ENCODE measurements at places on chromosomes 11 and 22.

DNA sequence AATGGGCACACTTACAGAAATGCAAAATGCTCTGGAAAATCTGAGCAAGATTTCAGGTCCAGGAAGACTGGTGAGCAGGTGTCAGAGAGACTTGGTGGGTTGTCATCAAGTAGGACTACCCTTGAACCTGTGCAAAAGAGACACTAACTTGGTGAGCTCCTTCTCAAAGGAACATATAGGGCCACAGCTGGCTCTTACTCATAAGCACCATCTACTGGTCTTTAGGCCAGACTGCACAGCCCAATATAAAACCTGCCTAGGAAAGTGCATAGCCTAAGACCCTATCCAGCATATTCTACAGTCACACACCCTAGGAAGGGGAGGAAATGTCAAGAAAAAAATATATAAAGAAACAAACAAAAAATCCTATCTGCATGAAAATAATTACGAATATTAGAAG is 18.2 kb upstream of the OR10W1 start:
- no peak for DNase-seq

- DNase-seq, result no peak
These were observed 361.8 kb downstream of the TENM4 start for GRCh38 chr11:79078999-79079398.

DNA sequence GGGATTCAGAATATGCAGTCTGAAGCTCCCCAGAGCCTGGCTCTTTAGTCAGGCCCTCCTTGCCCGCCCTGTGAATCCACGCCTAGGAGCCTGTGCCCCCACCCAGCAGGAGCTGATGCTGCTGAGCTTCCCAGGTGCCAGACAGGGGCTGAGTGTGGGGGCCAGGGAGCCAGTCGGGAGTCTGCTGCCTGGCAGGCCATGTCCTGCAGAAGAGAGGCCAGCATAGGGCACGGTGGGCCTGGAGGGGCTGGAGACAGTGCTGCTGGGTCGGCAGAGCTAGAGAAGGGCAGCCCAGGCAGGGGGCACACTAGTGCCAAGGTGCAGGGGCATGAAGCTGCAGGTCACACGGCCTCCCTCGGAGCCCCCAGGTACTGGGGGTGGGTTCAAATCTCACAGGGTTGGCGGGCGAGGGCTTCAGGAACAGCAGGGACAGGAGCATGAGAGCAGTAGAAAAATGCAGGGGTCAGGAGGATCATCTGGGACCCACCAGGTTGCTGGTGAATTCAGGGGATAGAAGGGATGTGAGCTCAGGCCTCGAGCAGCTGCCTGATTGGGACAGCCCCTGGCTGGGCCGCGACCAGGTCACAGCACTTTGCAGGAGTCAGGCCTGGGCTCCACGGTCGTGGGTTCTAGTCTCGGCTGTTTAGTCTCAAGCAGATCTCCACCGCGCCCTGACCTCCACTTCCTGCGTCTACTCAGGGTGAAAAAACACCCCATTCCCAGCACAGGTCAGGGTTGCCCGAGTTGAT is 4.1 kb upstream of the SEPTIN5 start:
- no peak for DNase-seq

DNA sequence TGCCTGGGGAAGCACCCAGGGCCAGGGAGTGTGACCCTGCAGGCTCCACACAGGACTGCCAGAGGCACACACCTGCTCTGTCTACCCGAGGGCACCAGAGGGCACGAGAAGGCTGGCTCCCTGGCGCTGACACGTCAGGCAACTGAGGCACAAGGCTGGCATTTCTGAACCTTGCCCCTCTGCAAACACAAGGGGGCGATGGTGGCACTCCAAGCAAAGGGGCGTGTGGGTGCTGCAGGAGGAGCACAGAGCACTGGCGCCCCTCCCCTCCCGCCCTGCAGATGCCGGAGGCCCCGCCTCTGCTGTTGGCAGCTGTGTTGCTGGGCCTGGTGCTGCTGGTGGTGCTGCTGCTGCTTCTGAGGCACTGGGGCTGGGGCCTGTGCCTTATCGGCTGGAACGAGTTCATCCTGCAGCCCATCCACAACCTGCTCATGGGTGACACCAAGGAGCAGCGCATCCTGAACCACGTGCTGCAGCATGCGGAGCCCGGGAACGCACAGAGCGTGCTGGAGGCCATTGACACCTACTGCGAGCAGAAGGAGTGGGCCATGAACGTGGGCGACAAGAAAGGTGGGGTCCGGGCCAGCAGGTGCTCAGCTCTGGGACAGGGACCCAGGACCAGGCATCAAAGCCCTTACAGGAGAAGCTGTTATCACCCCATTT is 20.8 kb upstream of the TXNRD2 start:
- DNase-seq, result no peak

- peak; percentile 66 for DNase-seq
These were observed 632 bp downstream of the AP5B1 start for GRCh38 chr11:65779919-65780769.

DNA sequence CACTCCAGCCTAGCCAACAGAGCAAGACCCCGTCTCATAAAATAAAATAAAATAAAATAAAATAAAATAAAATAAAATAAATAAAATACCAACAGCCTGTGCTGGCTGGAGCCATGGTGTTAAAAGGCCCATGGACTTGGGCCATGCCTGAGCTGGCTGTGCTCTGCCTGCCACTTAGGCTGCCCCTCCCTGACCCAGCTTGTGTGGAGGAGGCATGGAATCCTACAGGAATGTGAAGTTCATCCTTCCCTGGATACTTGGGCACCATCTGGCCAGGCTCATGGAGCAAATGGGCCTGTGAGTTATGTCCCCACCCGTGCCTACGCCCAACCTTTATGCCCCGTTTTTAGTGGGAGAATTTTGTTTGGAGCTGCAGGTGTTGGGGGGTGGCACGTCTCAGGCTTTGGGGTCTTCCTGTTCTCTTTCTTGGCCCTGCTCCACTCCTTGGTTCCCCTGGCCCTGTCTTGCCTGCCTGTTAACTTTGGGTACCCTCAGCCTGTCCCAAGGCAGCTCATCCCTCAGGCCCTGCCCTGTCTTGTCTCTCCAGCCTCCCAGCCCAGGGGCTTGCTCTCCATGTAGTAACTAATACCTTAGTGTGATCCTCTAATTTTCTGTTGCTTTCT is 51.3 kb downstream of the BCR start:
- DNase-seq, result no peak

DNA sequence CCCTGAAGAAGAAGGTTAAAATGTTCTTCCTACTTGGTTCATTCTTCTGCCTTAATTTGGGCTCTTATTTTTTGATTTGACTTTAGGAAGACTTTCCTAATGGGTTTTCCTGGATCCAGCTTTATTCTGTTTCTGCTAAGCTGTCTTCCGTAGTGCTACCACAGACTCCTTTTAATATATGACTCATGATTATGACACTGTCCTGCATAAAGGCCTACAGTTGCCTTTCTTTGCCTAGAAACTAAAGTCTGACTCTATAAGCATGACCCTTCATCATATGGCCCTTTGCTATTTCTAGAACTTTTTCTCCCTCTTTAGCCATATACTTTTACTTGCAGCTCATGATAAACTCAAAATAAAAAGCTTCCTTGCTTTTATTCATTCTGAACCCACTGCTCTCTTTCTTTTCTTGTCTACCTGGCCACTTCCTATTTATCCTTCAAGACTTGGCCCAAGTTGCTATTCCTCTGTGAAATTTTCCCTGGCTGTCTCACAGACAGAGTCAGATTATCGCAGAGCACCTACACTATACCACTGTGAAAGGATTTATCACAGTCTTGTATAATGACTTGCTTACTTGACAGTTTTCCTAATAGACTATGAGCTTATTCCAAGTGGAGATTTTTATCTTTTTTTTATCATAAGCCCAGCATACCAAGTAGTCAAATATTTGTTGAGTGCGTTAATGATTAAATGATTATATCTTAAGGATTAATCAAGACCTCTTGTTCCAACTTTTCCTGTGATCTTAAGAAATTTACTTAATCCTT is 24.7 kb downstream of the TBCEL start:
- DNase-seq, result no peak

- no peak for DNase-seq
These were observed 67.6 kb upstream of the ARHGAP42 start for GRCh38 chr11:100619484-100619883.

DNA sequence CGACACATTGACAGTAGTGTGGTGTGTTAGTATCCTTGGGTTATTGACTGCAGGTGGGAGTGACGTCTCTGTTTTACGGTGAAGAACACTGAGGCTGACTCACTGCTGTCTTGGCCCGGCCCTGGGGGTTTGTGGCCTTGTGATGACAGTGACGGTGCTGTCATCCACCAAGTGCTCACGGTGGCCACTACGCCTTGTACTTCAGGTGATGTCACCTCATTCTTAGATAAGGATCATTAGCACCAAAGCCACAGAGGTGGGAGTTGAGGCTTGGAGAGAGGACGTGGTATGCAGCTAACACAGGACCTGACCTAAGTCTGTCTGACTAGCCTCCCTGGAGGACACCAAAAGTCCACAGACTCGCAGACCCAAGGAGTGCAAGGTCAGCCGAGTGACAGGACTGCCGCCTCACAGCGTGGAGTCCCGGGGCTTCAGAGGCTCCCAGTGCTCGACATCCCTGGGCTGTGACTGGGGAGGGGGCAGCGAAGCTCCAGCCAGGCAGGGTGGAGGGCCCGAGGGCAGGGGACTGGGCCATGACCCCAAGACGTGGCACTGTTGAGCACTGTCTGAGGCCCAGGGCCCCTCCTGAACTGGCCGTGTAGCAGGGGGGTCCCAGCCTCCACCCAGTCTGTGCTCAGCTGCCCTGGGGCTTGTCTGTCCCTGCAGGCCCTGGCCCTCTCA is 56.5 kb downstream of the NAT10 start:
- DNase-seq, result no peak

DNA sequence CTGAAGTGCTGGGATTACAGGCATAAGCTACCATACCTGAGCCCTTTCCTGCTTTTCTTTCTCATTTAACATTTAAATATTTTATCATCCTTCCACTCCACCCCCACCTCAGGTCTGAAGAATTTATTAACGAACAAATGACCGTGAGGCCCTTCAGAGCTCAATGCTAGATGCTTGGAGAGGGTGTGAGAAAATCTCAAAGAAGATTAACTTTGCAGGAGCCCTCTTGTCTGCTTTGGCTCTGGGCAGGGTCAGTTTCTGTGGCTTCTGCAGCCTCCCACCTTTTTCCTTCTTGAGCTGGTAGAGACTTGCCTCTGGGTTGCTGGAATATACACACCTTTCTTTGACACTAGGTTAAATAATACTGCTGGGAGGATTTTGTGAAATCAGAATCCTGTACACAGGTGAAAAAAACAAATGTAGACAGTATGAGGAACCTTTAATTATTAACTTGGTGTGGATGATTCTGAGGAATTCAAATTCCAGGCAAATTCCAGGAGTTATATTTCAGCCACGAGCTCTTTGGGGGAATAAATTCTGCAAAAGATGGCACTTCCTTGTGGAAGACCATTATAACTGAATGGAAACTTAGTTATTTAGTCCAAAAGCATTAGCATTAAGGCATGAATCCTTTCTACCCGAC is 3.4 kb upstream of the ZBTB44 start:
- DNase-seq, result no peak

- peak; percentile 23 for DNase-seq
These were observed 31.9 kb upstream of the IGLL5 start for GRCh38 chr22:22855617-22856308.

GRCh38 chr11:107860688-107861087 is 2.1 kb upstream of the SLC35F2 start:
- DNase-seq, result no peak

DNA sequence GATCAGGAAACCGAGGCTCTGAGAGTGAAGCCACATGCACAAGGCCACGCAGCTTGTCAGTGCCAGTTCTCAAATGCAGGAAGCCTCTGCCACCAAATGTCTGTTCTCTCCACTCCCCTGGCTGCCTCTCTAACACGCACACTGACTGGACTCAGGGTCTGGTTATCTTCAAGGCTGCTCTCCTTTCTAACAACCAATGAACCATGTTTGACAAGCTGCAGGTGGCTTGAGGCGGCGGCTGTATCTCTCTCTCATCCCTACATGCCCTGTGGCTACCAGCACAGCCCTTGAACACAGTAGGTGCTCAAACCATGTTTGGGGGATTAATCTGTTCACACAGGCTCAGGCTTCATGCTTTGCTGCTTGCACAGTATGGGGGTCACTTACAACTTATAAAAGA is 23.7 kb downstream of the MFNG start:
- DNase-seq, result no peak

DNA sequence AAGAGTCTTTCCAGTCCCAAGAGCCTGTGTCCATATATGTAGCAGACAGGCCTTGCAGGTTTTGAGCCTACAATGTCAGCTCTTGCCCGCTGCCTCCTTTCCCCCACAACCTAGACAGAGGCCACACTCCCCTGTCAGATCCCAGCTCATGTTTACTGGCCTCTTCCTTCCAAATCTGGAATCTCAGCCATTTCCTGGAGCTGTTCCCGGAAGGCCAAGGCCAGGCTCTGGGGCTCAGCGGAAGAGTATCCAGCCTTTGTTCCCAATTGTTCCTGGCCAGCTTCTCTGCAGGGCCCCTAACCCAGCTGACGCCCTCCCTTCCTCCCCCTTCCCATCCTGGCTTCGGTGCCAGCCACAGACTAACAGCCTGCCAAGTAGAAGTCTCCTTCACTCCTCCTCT is 1.0 kb upstream of the ROBO4 start:
- DNase-seq, result no peak

DNA sequence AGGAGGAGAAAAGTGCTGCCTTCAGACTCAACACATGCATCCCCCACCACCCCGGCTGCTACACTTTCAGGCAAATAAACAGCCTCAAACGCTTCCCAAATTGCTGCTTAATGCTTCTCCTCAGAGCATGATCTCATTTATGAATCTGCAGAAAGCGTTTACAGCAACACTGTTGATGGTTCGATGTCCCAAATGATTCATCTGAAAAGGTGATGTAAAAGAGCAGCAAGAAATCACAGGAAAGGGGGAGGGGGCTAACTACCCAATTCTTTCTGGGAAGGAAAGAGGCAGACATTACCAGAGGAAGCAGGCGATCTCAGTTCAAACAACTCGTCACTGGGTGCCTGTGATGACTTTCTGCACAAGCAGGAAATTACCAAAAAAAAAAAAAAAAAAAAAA is 119.6 kb downstream of the TENM4 start:
- no peak for DNase-seq

DNA sequence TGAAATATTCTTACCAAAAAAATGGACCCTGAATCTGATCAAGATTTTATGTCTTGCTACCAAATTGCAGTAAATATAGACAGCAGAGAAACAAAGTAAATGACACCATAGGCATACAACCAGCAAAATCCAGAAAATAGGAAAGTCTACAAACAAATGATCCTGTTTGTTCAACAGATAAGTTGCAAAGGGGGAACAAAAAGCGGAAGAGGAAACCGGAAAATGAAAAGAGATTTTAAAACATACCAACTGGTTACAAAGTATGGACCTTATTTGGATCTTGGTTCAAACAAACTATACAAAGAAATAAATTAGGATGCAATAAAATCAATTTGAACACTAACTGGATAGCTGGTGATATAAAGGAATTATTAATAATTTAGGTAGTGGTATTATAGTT is 92.0 kb downstream of the TMPRSS5 start:
- DNase-seq, result no peak

GRCh38 chr22:47032956-47033647 is 270.7 kb downstream of the TBC1D22A start:
- no peak for DNase-seq

Data from activated T-cell treated with anti-CD3 and anti-CD28 coated beads for 1 hour (primary cell).